ENCODE measurements at places on chromosomes 3 and 15. TPM values are rescaled to one million over a fixed set of nuclear protein-coding genes. Genes with fewer than 3 reads are reported as not detected.

- peak; percentile 21 for DNase-seq
Observed at GRCh38 chr3:126557415-126557745, 1.4 kb downstream of the C3orf22 start.

Gene AGTR1
- total RNA-seq, result 4.2 TPM

Gene KNG1
- total RNA-seq, result not detected

Gene IQCF5
- total RNA-seq, result not detected

Gene ATOSA
- total RNA-seq, result 120 TPM
